ENCODE measurements at places on chromosomes 13 and 19.

- no peak for DNase-seq
These were observed 71.6 kb downstream of the SHISA2 start for GRCh38 chr13:25980255-25980654.

GRCh38 chr19:13718733-13719132, 45.6 kb upstream of the MRI1 start:
- no peak for DNase-seq

DNA sequence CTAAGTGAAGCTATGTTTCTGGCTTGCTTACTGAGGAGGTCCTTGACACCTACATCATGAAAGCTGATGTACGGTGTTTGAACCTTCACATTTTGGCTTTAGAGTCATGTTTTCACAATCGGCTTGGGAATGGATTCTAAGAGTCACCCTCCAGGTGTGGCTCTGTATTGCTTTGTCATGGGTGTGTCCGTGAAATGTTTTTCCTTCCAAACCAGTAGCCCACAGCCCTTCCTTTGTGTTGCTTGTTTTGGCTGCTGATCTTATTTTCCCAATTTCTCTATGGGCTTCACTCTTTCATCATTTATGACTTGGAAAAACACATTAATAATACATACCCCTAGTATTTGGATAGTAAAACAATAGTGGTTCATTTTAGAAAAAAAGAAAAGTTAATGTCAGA, 240.6 kb downstream of the GGACT start:
- DNase-seq = no peak

GRCh38 chr19:45177817-45178261, at the start of gene TRAPPC6A:
Gene TRAPPC6A, minus strand, starts transcription at chr19:45178237. Its CDS starts 19 bp downstream, at chr19:45178218.
- DNase-seq = no peak

- no peak for DNase-seq
These were observed 69.1 kb downstream of the SIAH3 start for GRCh38 chr13:45782327-45783045.

GRCh38 chr13:74166261-74167004, 32.2 kb upstream of the KLF12 start:
- no peak for DNase-seq

- DNase-seq = peak; percentile 30
These were observed 213.6 kb upstream of the CSNK1A1L start for GRCh38 chr13:37319031-37319443.

- DNase-seq = no peak
These were observed 53.8 kb downstream of the KCTD12 start for GRCh38 chr13:76832258-76832988.

DNA sequence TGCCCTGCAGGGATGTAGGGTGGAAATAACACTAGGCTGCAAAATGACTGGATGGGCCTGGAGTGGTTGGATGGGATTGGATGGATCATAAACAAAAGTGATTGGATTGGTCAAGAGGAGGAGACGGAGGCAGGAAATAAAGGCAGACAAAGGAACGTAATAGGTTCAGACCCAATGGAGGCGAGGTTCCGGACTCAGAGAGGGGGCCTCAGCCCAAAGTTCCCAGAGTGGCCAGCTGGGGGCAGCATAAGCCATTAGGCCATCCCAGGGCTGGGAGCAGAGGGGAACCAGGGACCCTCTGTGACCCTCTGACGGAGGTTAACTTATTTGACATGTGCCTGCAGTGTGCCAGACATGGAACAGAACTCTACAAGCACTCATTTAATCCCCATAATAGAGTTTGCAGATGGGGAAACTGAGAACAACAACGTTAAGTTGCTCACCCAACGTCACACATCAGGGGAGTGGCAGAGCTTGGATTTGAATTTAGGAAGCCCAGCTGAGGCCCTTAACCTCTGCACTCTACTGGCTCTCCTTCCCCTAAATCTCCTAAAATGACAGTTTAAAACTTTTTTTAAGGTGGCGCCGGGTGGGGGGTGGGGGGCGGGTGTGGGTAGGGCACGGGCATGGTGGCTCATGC, 15.3 kb upstream of the MAP1S start:
- no peak for DNase-seq

DNA sequence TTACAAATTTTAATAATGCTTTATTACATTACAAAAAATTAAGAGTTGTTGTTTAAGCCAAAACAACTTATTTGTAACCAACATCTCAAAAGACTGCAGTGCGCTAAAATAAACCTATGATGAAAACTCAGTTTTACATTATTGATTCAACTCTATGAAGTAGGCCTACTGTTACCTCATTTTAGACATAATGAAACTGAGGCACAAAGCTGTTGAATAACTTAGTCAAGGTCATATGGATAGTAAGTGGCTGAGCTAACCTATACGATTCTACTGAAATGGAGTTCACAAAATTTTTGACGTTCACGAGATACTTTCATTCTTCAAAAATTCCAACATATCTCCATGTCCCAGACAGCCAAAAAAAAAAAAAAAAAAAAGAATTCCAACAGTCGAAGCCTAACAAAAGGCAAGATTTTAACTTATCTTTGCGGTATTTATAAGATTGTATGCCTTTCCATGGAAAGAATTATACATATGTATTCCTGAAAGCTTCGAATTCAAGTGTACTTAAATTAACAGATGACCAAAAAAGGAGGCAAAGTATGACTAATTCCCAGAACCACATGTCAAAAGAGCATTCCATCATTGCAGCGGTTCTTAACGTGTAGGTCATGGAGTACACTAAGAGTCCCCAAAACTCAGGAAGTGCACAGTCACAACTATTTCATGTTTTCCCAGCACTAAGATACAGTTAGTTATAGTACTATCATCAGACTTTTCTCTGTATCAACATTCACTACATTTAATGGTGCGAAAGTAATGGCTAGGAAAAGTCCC, 69.4 kb downstream of the PSPC1 start:
- no peak for DNase-seq

DNA sequence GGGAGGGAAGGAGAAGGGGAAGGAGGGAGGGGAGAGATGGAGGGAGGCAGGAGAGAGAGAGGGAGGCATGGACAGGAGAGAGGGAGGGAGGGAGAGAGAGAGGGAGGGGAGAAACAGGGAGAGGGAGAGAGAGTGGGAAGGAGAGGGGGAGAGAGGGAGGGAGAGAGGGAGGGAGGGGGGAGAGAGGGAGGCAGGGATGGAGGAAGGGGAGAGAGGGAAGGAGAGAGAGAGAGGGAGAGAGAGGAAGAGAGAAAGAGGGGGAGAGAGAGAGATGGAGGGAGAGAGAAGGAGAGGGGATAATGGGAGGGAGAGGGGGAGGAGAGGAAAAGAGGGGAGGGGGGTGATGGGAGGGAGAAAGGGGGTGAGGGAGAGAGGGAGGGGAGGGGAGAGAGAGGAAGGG, 86.8 kb upstream of the VSTM2B start:
- DNase-seq = no peak

- DNase-seq = no peak
These were observed 2.9 kb downstream of the LRCH1 start for GRCh38 chr13:46555722-46556417.

GRCh38 chr13:46778890-46779289, 18.1 kb downstream of the ESD start:
- DNase-seq = peak; percentile 25

DNA sequence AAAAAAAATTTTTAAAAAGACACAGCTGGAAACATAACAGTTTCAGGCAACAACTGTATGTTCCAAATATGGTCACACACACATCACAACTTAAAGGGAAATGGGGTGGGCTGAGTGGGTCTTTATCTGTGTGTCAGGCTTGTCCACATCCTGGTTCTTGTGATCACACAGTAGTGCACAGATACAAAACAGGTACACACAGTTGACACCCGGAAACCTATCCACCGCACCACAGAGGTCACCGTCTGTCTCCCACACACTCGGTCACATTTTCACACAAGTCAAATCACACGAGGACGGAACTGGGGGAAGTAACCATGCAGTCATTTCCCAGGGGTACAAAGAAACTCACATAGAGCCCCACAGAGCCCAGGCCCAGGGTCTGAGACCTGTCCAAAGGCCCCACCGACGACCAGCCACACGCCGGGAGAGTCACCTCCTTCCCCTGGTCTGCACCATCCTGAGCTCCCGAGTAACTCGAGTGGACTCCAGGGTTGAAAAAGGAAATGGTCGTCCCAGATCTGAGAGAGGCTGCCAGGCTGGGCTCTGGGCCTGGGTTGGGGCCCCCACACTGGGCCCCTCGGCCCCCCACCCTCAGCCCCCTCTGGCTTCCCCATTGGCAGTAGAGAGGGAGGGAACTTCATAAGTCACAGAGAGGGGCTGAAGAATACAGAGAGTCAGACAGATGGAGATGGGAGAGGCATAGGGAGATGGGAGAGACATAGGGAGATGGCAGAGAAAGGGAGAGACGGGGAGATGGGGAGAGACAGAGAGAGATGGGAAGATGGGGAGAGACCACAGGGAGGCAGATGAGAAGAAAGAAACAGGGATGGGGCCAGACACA, 1.3 kb upstream of the PPAN start:
- DNase-seq = no peak

DNA sequence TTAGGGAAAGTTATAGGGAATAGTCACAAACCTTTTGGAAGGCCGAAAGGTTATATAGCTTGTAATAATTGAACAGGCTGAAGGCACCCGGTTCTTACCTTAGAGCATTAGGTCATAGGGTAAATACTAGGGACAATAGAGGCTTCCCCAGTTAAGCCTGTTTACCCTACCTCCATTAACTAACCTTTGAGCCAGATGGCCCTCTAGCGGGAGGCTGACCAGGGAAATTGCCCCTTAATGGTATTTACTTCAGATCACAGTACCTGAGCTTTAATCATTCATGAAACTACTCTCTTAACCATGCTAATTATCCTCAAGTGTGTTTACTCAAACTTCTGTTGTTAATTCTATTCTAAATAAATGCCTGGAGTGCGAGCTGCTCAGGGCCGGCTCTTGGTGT, 20.4 kb upstream of the ZNF83 start:
- DNase-seq = no peak

DNA sequence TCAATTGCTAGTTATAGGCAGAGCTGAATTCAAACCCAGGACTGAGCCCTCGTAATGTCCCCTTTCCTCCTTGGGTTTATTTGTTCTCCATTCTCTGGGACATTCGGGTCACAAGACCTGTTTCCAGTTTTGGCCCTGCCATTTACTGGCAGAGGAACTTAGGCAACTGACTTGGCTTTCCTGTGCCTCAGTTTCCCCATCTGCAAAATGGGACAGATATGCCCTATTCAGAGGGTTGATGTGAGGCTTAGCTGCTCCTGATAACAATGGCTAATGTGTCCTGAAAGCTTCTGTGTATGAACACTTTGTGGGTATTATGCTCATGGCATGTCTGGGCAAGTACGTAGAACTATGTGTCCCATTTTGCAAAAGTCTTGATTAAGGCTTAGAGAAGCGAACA, 996 bp downstream of the ZNF524 start:
- no peak for DNase-seq

GRCh38 chr13:112187527-112188297, 120.8 kb downstream of the SOX1 start:
- no peak for DNase-seq

DNA sequence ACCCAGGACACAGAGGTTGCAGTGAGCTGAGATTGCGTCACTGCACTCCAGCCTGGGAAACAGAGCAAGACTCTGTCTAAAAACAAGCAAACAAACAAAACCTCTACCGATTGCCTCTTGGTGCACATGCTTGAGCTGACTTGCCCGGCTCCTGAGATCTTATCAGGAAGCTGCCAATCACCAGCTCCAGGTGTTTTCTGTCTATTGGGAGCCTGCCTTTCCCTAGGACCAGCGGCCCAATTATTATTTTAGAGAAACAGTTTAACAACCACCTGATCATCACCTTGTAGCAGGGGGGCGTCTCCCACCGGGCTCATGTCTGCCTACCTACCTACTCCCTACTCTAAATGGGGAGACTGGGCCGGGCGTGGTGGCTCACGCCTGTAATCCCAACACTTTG, 10.8 kb downstream of the CLEC4M start:
- DNase-seq = no peak

GRCh38 chr13:78674638-78675037, 15.7 kb upstream of the OBI1 start:
- no peak for DNase-seq

GRCh38 chr13:29849731-29850212, 645 bp downstream of the UBL3 start:
- DNase-seq = no peak

GRCh38 chr19:31534786-31535657, 185.8 kb upstream of the TSHZ3 start:
- no peak for DNase-seq

GRCh38 chr13:46479283-46479682, 73.7 kb upstream of the LRCH1 start:
- no peak for DNase-seq

DNA sequence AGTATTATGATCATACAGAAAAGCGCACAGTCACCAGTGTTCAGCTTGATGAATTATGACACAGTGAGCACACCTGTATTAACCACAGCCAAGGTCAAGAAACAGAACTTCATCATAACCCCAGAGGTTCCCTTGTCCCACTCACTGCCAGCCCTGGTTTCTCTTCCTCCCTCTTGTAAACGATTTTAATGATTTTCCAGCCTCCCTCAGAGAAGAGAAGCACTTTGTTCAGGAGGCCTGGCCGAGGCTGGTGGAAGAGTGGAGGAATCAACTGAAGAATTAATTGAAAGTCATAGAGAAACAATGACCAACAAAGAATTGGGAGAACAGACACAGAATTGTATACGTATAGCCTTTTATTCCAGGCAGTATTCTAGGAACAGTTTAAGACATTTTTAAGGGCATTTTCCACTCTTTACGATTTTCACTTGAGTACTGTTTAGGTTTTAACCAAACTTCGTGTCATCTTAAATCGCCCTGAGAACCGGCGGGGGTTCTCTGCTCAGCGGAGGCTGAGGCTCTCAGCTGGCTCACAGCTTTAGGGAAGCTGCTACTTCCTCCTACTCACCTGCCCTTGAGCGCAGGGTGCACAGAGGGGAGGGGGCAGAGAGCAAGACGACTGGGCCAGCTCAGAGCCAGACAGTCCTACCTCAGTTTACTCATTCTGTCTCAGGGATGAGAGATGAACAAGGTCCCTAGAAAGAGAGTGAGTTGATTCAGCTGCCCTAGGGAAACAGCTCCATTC, 108.6 kb downstream of the AKAP11 start:
- no peak for DNase-seq

GRCh38 chr13:34431827-34432581, 510.1 kb upstream of the NBEA start:
- no peak for DNase-seq

- no peak for DNase-seq
These were observed 17.3 kb downstream of the PNPLA6 start for GRCh38 chr19:7552781-7553180.

- no peak for DNase-seq
These were observed 239.3 kb downstream of the KCTD12 start for GRCh38 chr13:76646946-76647345.

DNA sequence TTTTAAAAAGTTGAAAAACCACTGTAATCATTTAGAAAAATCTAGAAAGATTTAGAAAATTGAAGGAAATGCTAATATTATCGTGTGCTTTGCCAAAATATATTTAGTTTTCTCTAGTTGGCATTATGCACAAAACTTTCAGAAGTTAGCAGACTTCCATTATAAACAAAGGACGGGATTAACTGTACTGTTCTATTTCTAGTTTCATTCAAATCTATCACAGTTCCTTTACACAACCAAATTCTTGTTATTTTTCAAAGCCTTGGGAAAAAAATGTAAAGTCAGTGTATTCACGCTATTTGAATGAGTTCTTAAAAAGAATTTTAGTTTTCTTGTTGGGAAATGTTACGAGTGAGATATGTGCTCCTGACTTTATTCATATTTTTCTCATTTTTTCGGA, 277.8 kb downstream of the LMO7 start:
- no peak for DNase-seq

All from BJ (cell line).